ENCODE measurements at places on chromosomes 1 and 21. TPM values are rescaled to one million over a fixed set of nuclear protein-coding genes. Genes with fewer than 3 reads are reported as not detected.

- no peak for DNase-seq
Observed at GRCh38 chr1:150548324-150548631, 930 bp upstream of the ADAMTSL4 start.

GRCh38 chr1:245688536-245689453, 534.0 kb downstream of the KIF26B start:
- DNase-seq: no peak

- no peak for DNase-seq
Observed at GRCh38 chr1:3551711-3552110, 59.6 kb downstream of the MEGF6 start.

GRCh38 chr21:42200906-42201614, 17.9 kb upstream of the ABCG1 start:
- DNase-seq: peak; percentile 79

The IKBKE gene
- total RNA-seq: 10.1 TPM

The TNFRSF1B gene
- 41.0 TPM for total RNA-seq

Data from vagina (tissue), 2 donors.